ENCODE measurements at places on chromosomes 11 and 22. TPM values are rescaled to one million over a fixed set of nuclear protein-coding genes. Genes with fewer than 3 reads are reported as not detected.

DNA sequence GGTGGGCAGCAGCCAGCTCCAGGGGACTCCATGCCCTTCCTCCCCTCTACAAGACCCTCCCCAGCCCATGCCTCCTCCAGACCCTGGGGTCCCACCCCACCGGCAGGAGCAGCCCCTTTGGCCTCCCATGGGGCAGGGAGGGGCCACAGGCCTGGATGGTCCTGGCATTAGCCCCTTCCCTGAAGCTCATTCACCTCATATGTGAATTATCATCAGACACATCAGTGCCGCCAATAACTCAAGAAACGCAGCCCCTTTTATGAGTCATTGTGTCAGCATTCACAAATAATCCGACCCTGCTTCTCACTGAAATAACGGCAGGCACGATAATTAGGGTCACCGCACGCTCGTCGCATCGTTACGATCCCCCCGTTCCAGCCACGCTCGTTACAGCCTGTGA lies 124.2 kb downstream of the BRD1 start:
- no peak for DNase-seq

GRCh38 chr11:62806611-62807121 lies 1.4 kb upstream of the NXF1 start:
- peak; percentile 72 for DNase-seq

GRCh38 chr11:16902182-16902581 lies 112.0 kb downstream of the PLEKHA7 start:
- no peak for DNase-seq

DNA sequence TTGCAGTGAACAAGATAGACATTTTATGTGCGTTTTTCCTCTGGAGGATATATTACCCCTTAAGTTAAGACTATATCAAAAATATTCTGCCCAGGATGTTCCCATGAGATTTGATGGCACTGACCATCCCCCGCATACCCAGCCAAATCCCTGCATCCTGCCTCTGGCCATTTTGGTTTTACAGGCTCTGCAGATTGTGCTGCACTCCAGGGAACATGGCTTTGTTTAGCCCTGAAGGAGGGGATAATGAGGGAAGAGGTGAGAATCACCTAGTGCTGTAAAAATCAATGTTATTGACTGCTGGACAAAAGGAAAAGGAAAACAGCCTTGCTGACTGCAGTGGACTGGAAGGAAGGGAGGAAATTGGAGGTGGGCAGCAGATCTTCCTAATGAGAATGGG lies 717.4 kb downstream of the DLG2 start:
- DNase-seq, result no peak

The DNAJB7 gene
- total RNA-seq, result not detected

GRCh38 chr11:57630171-57630570 lies 19.5 kb downstream of the YPEL4 start:
- DNase-seq, result no peak

DNA sequence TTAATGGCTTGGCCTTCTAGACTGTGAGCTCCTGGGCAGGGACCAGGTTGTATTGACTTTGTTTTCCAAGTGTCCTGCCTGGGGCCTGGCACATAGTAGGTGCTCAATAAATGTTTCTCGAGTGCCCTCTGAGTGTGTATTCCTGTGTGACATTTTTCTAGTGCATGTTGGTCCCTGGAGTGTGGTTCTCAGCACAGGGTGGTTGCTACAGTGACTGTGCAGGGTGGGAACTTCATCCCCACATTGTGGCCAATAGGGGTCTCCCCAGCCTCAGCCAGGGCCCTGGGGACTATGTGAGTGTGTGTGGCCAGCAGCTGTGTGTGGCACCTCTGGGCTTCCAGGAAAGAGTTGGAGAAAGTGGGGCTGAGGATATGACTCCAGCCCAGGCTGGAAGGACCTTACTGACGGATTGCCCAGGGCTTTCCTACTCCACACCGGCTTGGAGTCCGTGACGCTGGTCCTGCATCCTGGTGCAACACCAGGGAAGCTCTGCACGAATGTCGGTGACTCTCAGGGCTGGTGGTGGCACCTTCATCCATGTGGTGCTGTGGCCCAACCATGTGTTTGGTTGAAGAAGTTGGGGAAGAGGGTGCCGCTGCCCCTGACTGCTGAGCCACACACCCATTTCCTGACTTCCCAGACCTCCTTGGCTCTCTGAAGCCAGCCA lies 9.0 kb upstream of the MARK2 start:
- peak; percentile 38 for DNase-seq

- DNase-seq, result peak; percentile 48
These were observed 39.4 kb downstream of the IRAG1 start for GRCh38 chr11:10653946-10654810.

The TRIM49D1 gene
- not detected for total RNA-seq

The FUT4 gene
- 4.3 TPM for total RNA-seq

DNA sequence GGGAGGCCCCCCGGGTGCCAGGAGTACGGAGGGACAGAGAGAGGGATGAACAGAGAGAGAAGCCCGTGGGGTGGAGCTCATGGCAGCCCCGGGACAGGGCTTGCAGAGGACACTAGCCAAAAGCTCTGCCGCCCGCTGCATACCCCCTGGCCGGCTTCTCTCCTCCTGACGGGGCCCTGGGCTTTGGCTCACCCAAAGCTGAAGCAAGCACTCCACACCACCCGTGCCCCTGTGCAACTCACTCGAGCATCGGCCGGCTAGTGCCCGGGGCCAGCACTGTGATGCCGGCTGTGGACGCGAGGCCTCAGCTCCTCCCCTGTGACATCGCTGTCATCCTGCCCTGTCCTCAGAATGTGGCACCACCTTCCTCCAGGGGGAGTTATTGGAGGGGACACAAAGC lies 429.6 kb downstream of the BRD1 start:
- no peak for DNase-seq

DNA sequence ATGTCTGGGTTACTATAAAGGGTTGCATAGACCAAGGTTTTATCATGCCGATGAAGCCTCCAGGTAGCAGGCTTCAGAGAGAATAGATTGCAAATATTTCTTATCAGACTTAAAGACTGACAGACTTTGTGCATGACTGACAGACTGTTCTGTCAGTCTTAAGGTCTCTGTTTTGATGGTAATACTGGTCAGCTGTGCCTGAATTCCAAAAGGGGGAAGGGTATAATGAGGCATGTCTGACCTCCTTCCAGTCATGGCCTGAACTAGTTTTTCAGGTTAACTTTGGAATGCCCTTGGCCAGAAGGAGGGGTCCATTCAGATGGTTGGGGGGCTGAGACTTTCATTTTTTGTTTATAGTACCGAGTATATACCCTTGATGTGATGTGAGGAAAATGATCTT lies 4.7 kb upstream of the KCTD14 start:
- DNase-seq, result no peak

The MRGPRX4 gene
- total RNA-seq, result not detected

DNA sequence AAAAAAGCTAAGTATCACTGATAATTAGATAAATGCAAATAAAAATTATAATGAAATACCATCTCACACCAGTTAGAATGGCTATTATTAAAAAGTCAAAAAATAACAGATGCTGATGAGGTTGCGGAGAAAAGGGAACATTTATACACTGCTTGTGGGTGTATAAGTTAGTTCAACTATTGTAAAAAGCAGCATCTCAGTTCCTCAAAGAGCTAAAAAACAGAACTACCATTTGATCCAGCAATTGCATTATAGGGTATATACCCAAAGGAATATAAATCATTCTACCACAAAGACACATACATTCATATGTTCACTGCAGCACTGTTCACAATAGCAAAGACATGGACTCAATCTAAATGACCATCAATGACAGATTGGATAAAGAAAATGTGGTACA lies 120.3 kb upstream of the ZBED5 start:
- DNase-seq, result no peak

DNA sequence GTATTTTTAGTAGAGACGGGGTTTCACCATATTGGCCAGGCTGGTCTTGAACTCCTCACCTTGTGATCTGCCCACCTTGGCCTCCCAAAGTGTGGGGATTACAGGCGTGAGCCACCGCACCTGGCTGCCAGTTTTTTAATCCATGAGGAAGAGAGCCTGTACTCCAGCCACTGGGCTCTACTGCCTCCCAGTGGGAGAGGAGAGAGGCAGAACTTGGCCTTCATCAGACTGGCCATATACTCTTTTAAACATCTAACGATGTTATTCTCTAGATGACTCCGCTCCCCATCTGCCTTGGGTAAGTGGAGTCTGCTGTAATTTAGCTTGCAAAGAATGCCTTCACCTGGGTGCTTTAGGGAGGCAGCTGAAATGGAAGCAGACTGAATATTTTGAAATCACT lies 34.6 kb downstream of the SLC6A5 start:
- DNase-seq, result no peak
